Small intestine (tissue), 16 donors: ENCODE measurements at places on chromosomes 1 and 21. TPM values are rescaled to one million over a fixed set of nuclear protein-coding genes. Genes with fewer than 3 reads are reported as not detected.

Gene ADAM30
- polyA plus RNA-seq: not detected

DNA sequence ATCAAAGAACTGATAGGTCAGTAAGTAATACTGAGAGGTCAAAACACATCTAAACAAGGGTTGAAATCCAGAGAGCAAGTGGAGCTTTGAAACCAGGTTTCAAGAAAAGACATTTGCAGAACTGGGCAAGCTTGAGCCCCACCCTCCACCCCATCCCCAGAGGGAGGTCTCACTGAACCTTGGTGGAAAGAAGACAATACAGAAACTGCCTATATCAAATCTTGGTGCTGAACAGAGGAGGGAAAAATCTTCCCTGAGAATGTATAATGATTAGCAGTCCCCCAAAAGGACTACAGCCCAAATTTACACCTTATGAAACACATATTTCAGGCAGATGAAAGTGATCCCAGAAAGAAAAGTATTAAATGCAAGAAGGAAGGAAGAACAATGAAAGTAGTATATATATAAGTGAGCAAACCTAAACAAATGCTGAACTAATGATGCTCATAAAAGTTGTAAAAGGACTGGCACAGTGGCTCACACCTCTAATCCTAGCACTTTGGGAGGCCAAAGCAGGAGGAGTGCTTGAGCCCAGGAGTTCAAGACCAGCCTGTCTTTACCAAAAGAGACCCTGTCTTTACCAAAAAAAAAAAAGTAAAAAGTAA is 12.4 kb downstream of the ZBTB17 start:
- H3K4me1 ChIP-seq: no peaks in the 10 kb centered on the region
- no peak for DNase-seq
- peaks cover 32% of the 10 kb centered on the region for H3K36me3 ChIP-seq

Gene SERINC2
- polyA plus RNA-seq: 57.3 TPM

Gene RBM11
- 2.1 TPM for polyA plus RNA-seq

Gene HEYL
- 4.7 TPM for polyA plus RNA-seq

DNA sequence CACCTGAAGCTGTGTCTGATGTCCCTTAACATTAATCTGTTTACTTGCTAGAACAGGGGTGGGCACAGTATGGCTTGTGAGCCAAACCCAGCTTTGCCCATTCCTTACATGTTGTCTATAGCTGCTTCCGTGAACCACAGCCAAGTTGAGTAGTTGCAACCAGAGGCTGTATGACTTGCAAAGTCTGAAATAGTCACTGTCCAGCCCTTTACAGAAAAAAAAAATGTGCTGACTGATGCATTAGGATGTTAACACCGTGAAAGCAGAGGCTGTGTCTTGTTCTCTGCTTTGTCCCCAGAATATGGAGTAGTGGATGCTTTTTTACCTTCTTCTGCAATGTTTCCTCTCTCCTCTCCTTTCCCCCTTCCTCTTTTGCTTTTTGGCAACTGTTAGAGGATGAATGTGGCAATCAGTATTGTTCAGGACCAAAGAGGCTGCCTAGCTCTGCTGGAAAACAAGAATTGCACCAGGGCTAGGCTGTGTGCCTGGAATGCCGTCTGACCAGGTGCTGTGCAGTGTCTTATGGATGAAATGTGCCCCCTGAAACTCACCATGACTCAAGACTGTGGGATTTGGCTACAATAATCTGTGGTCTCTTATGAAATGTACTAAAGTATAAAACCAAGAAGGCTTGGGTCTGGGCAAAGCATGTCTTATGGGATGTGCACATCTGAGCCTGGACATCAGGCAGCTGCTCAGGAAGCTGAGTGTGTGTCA is 79.6 kb upstream of the GCLM start:
- no peaks in the 10 kb centered on the region for H3K27me3 ChIP-seq
- no peak overlapping the region for H3K27ac ChIP-seq
- H3K4me1 ChIP-seq: no peaks in the 10 kb centered on the region
- DNase-seq: no peak
- H3K36me3 ChIP-seq: no peaks in the 10 kb centered on the region
- H3K4me3 ChIP-seq: no peak overlapping the region

GRCh38 chr1:233543338-233544255 is 70.3 kb upstream of the KCNK1 start:
- H3K27ac ChIP-seq: no peak overlapping the region
- no peak overlapping the region for H3K4me3 ChIP-seq
- no peaks in the 10 kb centered on the region for H3K4me1 ChIP-seq
- no peak for DNase-seq
- H3K27me3 ChIP-seq: no peaks in the 10 kb centered on the region
